ENCODE measurements at places on chromosomes 13 and 19.

DNA sequence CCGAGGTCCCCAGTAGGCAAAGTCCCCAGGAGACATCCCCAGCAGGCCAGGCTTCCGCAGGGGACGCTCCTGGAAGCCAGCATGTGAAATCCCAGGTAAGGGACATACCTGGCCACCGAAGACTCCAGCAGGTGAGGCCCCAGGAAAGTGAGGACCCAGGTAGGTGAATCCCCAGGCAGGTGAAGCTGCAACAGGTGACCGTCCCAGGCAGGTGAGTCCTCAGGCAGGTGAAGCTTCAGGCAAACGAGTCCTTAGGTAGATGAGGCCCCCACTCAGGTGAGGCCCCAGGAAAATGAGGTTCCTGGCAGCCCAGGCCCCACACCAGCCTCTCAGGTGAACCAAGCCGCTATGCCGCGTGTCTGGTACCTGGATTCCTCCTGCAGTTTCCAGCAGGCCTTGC, 8.3 kb downstream of the FUT6 start:
- DNase-seq: no peak

- peak; percentile 57 for DNase-seq
These were observed 748 bp downstream of the LMNB2 start for GRCh38 chr19:2455851-2456570.

DNA sequence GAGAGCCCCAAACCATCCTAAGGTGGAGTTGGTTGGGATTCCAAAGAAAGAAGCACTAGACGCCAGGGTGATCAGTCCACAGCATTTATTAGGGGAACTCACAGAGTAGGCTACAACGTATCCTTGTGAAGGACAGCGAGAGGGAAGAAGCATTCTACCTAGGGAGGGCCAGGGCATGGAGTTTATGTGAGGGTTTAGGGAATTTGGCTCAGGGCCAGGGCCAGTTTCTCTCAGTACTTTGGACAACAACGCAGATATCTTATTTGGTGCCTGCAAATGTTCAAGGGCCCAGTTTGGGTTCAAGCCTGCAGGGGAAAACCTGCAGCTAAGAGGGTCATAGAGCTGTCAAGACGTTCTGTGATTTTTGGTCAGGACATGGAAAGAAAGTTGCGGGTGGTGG, 73.9 kb upstream of the GJB6 start:
- no peak for DNase-seq

DNA sequence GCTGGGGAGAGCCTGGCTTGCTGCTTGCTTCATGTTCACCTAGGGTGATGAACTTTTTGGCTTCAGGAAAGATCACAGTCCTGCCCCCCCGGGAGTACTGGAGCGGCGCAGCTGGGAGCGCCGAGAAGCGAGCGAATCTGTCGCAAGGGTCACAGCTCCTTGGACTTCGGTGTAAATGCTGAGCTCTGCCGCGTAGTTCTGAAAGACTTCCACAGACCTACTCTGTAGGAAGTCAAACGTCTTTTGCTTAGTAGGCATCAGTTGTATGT, 2.7 kb downstream of the ING1 start:
- no peak for DNase-seq

- no peak for DNase-seq
These were observed 232.9 kb upstream of the STARD13 start for GRCh38 chr13:33518452-33518851.

DNA sequence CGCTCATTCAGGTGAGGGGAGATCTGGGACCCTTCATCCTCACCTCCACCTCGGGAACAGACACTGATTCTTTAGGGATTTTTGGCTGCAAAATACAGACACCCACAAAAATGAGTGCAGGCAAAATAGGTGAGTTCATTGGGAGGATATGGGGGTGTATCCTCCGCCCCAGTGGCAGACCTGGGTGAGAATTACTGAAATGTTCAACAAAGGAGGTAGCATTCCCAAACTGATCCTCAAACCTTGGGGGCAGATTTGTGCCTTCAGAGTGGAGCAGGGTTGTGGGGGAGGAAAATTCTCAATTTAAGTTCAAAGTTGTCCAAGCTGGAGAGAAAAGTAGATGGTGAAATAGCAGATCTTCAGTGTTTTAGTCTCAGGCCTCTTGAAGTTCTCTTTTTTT, 31.3 kb upstream of the SIN3B start:
- DNase-seq: no peak

DNA sequence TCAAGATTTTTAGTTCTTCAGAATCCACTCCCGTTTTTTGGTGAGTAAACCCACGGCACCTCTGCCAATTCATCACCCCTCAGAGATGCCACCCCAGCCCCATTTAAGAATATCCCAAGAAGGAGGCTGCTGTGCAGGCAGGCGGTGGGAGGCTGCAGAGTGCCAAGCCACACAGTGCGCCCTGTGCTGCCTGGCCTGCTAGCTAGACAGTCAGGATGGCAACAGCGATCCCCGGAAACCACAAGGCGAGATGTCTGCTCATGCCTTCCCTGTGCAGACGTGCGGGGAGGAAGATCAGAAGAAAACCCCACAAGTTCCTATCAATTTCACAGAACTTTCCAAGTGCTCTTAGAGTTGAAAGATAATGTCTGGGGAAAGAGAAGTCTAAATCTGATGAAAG, 64.8 kb upstream of the GPR183 start:
- no peak for DNase-seq

DNA sequence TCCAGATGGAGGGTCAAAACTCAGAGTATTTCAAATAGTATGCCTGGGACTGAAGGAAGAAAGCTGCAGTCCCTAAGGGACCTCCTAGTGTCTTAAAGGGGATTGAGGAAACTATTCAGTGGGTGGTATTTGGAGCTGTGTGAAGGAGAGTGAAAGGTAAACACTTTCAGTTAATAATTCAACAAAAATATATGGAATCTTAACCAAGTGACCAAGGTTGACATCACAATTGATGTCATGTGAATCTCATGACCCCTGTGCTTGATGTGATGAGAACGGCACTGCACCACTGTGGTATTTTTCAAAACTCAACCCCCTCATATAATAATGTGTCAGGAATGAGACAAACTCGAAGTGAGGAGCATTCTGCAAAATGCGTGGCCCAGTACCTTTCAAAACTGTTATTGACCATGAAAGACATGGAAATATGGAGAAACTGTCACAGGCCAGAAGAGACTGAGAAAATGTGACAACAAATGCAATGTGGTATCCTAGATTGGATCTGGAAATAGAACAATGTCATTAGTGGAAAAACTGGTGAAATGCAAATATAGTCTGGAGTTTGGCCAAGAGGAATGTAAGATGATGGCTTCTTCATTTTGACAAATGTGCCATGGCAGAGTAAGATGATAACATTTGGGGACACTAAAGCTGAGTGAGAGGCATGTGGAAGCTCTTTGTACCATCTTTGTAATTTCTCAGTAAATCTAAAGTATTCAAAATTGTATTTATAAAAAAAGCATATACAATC, 553.9 kb downstream of the RFC3 start:
- no peak for DNase-seq

- no peak for DNase-seq
These were observed 207.5 kb downstream of the KCNRG start for GRCh38 chr13:50222569-50223332.

DNA sequence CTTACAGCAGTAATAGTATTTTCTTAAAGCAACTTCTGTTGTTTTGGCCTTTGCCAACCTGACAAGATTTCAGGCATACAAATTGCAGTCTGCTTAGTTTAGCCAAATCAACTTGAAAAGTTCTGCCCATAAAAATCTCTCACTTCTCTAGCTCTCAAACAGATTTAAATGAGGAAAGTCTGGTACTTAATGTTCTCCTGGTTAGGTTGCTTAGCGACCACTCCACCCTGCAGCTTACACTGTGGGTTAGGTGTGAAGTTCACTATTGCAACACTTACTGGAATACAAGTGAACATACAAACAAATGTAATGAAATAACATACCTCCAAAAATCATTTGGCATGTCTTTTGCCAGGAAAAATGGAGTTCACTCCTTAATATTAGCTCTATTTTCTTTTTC, 178.7 kb upstream of the PCDH9 start:
- no peak for DNase-seq

DNA sequence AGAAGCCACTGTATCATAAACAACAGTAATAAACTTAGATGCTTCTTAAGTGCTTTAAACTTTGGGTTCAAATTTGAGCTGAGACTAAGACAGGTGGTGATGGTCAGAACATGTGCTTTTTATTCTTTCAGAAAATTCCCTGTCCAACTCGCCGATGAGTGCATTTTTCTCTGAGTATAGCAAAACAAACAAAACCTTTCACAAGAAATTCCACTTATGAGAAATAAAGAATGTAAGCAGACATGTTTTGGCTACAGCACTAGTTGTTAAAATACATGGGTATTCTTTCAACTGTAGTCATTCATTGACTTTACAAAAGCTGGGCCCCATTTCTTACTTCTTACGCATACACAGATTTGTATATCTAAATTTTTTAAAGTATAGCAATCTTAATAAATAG, 125.6 kb downstream of the SPRY2 start:
- DNase-seq: no peak

- DNase-seq: no peak
These were observed 591 bp downstream of the DOHH start for GRCh38 chr19:3499738-3500428.

GRCh38 chr13:32150794-32151193, 119.2 kb downstream of the FRY start:
- DNase-seq: no peak

DNA sequence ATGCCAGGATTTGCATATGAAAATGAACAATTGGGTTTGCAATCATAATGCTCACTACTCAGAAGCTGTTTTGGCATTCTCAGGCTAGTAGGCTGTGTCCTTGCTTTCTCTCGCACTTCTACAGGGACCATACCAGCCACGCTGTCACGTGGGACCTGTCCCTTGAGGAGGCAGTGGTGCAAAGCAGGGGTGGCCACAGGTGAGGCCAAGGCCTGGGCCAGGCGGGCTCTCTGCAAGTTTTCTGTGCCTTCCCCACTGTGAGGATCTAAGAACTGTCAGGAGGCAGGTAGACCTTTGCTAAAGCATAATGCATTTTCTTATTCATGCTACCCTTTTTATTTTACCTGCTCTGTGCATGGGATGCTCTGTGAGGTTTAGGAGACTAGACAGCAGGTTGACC, 89.4 kb upstream of the IRS2 start:
- DNase-seq: no peak

GRCh38 chr19:2527171-2527570, 51.2 kb downstream of the GADD45B start:
- DNase-seq: no peak

DNA sequence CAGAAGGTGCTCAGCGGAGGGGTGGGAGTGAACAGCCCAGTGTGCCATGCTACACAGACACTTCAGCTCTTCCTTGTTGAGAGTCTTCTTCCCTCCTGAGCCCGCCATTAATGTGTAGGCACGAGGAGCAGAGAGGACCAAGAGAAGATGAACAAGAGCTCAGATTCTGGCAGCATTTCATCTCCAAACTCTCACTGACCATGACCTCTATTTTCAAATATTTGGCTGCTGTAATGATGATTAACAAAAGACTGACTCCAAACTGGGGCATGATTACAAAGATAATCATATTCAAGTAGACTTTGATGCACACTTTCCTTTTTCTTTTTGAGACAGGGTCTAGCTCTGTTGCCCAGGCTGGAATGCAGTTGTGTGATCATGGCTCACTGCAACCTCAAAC, 236.5 kb downstream of the DCLK1 start:
- no peak for DNase-seq

DNA sequence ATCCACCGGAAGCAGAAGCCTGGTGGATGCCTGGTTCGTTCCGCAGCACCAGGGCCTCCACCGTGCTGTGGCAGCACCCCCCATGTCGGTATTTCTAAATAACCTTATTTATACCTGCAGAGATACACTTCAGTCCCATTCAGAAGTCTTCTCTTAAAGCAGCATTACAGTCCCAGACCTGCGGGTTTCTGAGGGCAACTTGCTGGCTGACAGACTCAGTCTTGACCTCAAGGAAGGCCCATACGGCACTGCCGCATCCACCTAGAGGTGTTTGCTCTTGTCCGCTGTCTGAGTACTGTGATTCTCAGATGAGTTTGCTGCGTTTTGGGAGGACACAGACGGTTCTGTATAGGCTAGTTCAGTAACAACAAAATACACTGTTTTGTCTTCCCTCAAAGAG, 16.9 kb upstream of the TEX29 start:
- no peak for DNase-seq

GRCh38 chr13:80989747-80990146, 648.8 kb upstream of the SPRY2 start:
- no peak for DNase-seq

DNA sequence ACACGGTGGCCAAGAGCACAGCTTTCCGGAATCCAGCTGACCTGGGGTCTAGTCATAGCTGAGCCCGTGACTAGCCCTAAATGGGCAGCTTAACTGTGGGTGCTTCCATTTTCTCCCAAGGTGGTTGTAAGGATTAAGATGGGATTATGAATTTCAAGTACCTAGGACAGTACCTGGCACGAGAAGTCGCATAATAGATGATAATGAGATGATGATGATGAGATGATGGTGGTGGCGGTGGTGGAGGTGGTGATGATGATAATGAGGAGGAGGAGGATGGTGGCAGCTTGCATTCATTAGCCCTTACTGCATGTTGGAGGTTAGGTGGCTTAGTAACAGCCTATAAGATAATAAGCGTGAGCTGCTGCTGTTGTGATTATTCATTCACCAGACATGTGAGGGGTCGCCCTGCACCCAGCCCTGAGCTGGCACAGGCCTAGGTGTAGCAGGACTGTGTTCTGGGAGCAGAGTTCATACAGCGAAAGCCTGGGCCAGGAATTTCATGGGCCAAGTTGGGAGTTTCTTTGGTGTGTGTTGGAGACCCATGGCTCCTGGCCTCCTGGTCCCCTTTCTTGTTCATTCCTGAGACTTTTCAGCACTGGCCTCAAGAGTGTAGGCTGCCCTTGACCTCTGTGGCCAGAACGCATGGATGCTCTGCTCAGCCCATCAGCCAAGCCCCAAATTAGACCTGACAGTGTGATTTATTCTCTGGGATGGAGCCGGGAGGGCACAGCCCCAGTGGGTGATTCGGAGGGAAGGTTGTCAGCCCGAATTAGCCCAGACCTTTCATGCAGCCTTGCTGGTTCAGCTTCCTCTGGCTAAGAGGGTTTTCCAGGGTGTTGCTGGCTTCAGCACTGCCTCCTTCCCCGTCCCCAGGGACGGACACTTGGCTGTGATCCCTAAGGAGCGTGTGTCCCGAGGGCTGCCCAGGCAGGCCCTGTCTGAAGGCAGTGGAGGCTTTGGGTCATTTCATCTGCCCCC, 128.8 kb downstream of the SIPA1L3 start:
- DNase-seq: peak; percentile 42
